ENCODE measurements at places on chromosomes 3 and 15.

DNA sequence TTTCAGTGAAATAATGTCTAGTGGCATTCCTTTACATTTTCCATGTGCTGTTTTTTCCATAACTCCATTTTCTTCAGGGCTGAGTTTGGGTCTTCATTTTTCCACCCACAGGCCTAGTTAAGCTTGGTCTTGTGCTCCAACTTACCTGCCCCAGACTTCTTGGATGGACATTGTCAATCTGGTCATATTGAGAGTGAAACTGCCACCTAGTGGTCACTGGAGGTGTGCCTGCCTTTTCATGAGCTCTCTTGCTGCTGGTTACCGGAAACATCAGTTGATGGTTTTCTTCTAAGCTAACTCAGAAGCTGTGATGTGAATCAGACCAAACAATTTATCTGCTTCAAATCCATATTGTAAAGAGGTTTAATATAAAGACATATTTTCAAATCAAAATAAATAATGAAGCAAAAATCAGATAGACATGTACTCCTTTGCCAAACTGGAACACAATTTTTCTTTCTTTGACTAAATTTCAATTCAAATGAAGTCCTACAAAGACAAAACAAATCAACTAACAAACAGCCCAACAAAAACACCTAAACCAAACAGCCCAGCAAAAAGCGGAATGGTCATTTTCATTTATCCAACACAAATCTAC is 135.1 kb upstream of the RASGRP1 start:
- H3K36me3 ChIP-seq: no peaks in the 10 kb centered on the region
- H3K27ac ChIP-seq: peak overlapping the region; percentile 6
- no peaks in the 10 kb centered on the region for H3K27me3 ChIP-seq

- H3K27ac ChIP-seq: no peak overlapping the region
- ATAC-seq: peak; percentile 74
- H3K27me3 ChIP-seq: peaks cover 8% of the 10 kb centered on the region
- H3K4me3 ChIP-seq: no peak overlapping the region
These were observed 81.8 kb downstream of the WWTR1 start for GRCh38 chr3:149575961-149576564.

DNA sequence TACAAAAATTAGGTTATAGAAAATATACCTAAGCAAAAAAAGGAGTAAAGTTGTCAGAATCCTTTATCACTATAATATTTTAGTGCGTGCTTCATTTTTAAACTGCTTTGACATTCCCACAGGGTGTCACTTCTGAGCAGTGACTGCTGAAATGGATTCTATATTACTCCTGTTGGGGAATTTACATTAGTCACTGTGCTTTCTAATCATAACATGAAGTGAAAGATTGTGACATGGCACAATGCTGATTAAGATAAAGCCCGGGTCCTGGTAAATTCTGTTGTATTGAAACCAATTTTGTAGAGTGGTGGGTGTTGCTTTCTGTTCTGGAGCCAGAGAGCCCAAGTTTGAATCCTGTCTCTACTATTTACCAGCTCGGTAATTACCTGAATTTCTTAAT is 36.4 kb upstream of the EHHADH start:
- peak overlapping the region; percentile 51 for H3K4me3 ChIP-seq
- no peaks in the 10 kb centered on the region for H3K4me1 ChIP-seq
- peaks cover 49% of the 10 kb centered on the region for H3K36me3 ChIP-seq

GRCh38 chr3:152718810-152719209 is 116.1 kb upstream of the P2RY1 start:
- no peak for ATAC-seq
- no peak overlapping the region for H3K27ac ChIP-seq
- peaks cover 4% of the 10 kb centered on the region for H3K27me3 ChIP-seq
- no peak overlapping the region for H3K4me3 ChIP-seq
- H3K36me3 ChIP-seq: no peaks in the 10 kb centered on the region
- no peaks in the 10 kb centered on the region for H3K4me1 ChIP-seq

GRCh38 chr15:64717130-64717529 is 58.3 kb downstream of the RBPMS2 start:
- H3K27me3 ChIP-seq: no peaks in the 10 kb centered on the region
- no peaks in the 10 kb centered on the region for H3K4me1 ChIP-seq
- H3K36me3 ChIP-seq: no peaks in the 10 kb centered on the region
- H3K4me3 ChIP-seq: no peak overlapping the region
- no peak for ATAC-seq

DNA sequence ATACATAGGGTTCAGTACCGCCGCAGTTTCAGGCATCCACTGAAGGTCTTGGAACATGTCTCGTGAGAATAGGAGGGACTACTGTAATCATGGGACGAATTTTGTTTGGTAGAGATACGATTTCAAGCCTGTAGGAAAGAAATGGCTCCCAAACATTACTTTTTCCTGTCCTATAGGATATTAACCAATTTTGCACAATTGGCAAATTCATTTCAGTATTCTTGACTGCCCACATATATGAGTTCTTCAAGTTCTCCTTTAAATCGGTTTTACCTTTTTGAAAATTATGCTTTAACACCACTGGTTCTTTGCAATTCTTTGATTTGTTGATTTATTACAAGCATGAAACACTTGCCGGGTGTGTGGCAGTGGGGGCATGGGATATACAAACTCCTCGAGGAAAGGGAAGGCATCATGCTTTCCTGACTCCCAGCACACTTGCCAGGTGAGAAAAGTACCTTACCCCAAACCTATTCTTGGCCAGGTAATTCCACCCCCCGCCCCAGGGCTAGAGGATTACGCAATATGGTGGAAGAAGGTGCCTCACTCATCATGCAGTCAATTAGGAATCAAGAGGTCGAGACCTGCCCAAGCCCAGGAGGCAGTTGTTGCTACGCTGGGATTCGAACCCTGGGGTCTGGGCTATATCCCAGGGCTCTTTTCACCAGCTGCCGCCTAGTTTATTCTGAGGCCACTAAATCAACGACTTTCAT is 584 bp upstream of the LARS2 start:
- H3K4me1 ChIP-seq: peaks cover 6% of the 10 kb centered on the region
- H3K4me3 ChIP-seq: peak overlapping the region; percentile 92
- H3K27ac ChIP-seq: peak overlapping the region; percentile 88
- H3K36me3 ChIP-seq: peaks cover 15% of the 10 kb centered on the region
- ATAC-seq: peak; percentile 2

DNA sequence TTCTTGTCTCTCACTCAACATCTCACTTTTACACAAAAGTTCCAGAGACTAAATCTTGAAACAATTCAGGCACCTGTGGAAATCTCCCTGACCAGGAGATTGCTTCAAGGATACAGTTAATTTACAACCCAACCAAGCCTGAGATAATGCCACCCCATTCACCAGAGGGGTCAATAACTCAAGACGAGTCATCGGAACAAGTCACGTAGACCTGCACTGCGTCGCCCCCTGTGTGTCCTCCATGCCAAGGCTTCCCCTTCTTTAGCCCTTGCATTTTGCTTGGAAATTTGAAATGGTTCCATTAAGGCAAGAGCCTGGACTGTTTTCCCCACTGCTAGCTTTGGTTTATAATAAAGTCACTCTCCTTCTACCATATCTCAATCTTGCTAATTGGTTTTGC is 129.0 kb upstream of the NEO1 start:
- H3K27me3 ChIP-seq: no peaks in the 10 kb centered on the region
- no peaks in the 10 kb centered on the region for H3K4me1 ChIP-seq
- no peak overlapping the region for H3K4me3 ChIP-seq
- H3K27ac ChIP-seq: no peak overlapping the region
- ATAC-seq: no peak

DNA sequence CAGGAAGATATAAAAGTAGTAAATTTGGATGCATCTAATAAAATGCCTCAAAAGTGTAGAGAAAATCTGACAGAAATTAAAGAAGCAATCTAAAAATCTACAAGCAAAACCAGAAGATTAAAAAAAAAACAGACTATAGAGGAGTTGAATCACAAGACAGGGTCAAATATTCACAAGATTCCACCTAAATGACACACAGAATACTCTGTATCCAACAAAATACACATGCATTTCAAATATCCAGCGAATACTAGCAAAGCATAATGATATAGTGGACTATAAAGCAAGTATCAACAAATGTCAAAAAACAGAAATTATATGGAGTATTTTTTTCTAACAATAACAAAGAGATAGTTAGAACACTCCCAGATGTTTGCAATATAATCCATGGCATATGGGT is 20.5 kb upstream of the ACTC1 start:
- ATAC-seq: no peak
- H3K4me1 ChIP-seq: no peaks in the 10 kb centered on the region
- H3K36me3 ChIP-seq: no peaks in the 10 kb centered on the region
- H3K27ac ChIP-seq: no peak overlapping the region
- H3K27me3 ChIP-seq: peaks cover 29% of the 10 kb centered on the region

DNA sequence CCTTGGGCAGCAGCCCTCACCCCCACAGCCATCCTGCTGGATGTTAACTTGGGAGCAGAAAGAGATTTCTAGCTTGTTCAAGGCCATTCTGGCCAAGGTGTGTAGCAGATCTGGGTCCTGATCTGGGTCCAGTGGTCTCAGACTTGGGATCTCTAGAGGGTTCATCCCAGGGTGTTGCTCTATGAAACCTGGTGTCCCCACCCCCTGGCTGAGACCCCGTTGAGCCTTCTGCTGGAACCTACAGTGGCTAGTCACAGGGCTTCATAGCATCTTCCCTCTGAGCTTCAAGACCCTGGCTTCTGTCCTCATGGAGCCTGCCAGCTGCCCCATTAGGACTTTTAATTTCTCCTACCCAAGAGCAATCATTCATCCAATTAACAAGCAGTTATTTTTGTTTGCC is 64.3 kb downstream of the EPHB1 start:
- no peak for ATAC-seq
- H3K4me3 ChIP-seq: no peak overlapping the region
- H3K27me3 ChIP-seq: peaks cover 3% of the 10 kb centered on the region
- no peaks in the 10 kb centered on the region for H3K36me3 ChIP-seq
- H3K27ac ChIP-seq: no peak overlapping the region
- no peaks in the 10 kb centered on the region for H3K4me1 ChIP-seq

- no peaks in the 10 kb centered on the region for H3K36me3 ChIP-seq
- H3K27me3 ChIP-seq: peaks cover 39% of the 10 kb centered on the region
- ATAC-seq: no peak
These were observed 190.8 kb upstream of the TOPAZ1 start for GRCh38 chr3:44050867-44051266.

DNA sequence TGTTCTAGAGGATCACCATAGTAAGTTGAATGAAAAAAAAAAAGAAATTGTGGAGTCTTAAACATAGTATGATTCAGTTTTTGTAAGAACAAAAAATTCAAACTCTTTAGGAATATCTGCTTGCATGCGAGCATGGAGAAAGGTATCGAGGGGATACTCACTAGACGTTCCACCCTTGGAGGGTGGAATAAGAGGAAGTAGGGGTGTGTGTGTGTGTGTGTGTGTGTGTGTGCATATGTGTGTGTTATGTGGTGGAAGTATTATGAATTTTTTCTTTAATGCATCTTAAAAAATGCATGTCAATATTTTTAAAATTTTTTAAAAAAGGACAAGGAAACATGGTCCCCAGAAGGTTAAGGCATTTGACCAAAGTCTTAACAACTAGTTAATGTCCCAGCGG is 26.5 kb upstream of the SIAH2 start:
- no peak overlapping the region for H3K27ac ChIP-seq
- no peaks in the 10 kb centered on the region for H3K27me3 ChIP-seq
- ATAC-seq: no peak
- no peaks in the 10 kb centered on the region for H3K36me3 ChIP-seq

- peak; percentile 94 for ATAC-seq
- H3K27ac ChIP-seq: peak overlapping the region; percentile 95
- H3K36me3 ChIP-seq: no peaks in the 10 kb centered on the region
- peaks cover 48% of the 10 kb centered on the region for H3K27me3 ChIP-seq
- peak overlapping the region; percentile 63 for H3K4me3 ChIP-seq
- peaks cover 15% of the 10 kb centered on the region for H3K4me1 ChIP-seq
These were observed 172.0 kb upstream of the HES1 start for GRCh38 chr3:193963808-193964516.
